ENCODE measurements at places on chromosomes 16 and 17. TPM values are rescaled to one million over a fixed set of nuclear protein-coding genes. Genes with fewer than 3 reads are reported as not detected.
A peak's percentile ranks its signal among the peaks of the same experiment; 100 is the strongest.

DNA sequence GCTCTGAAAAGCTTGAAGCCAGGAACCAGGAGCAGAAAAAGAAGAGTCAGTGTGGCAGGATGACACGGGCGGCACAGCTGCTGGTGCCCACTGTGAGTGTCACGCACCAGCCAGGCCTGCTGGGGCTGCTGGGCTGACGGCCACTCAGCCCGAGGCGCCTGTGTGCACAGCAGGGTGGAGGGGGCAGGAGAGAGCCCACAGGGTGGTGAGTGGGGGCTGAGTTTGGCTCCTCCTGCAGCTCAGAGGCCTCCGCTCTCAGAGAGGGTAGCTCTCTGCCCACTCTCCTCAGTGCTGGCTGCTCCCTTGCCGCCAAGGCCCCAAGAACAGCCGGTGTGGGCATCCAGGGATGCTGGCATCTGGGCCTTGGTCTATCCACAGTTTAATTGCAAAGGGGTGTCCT, 59.6 kb downstream of the GSG1L start:
- no peaks in the 10 kb centered on the region for H3K4me1 ChIP-seq
- H3K4me3 ChIP-seq = no peak overlapping the region
- H3K36me3 ChIP-seq = no peaks in the 10 kb centered on the region

DNA sequence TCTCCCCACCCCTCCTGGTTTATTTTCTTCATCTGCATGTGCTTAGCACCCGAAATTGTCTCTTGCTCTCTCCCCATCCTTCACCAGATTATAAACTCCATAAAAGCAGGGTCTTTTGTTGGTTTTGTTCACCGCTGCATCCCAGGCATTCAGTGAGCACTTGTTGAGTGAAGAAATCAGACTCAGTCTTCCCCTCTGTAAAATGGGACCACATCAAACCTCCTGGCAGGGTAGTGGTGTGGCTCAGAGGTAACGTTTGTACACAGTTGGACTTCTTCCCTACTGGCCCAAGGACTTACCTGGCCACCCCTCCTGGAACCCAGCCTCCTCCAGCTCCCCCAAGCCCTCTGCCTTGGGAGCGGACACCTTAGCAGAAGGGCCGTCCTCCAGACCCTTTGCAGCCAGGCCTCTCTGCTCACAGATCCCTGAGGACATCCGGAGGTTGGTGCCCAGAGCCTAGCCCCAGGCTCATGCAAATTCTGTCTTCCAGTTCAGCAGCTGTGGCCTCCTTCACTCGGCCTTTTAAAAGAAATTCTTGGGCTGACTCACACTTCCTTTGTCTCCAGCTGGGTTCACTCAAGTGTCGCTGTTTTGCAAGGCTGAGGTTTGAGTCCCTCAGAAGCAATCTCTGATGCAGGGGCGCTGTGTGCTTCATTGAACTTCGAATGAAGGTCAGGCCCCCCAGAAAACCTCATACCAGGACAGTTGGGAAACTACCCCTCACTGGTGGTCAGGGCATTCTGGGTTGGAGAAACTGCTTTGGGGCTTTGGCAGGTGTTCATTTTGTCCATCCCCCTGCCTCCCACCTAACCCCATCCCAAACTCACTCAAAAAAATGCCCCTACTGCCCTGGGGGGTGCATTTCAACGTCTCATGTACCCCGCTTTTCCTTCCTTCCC, 16.8 kb upstream of the RMI2 start:
- peak overlapping the region; percentile 94 for H3K27ac ChIP-seq
- no peaks in the 10 kb centered on the region for H3K36me3 ChIP-seq
- peaks cover 13% of the 10 kb centered on the region for H3K4me1 ChIP-seq
- H3K27me3 ChIP-seq = no peaks in the 10 kb centered on the region
- DNase-seq = peak; percentile 78
- peak overlapping the region; percentile 23 for H3K4me3 ChIP-seq

DNA sequence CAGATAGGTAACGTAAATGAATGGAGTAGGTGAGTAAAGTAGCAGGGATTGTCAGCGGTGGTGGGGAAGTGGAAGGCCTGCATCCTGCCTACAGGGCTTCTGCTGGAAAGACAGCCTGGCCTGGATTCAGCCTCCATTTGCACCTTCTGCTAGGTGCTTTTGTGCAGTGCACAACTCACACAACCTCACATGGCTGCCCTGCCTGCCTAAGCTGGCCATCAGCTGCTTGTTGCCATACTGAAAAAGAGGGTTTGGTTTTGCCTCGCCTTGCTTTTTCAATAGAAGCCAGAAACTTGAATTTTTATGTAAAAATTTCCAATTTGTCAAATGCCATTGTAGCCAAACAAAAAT, 36.3 kb downstream of the SOST start:
- H3K4me3 ChIP-seq = no peak overlapping the region
- H3K27ac ChIP-seq = no peak overlapping the region
- DNase-seq = no peak

GRCh38 chr16:74984194-74984528, 762 bp downstream of the WDR59 start:
- peak overlapping the region; percentile 86 for H3K27ac ChIP-seq
- H3K4me1 ChIP-seq = no peaks in the 10 kb centered on the region
- no peak for DNase-seq
- no peaks in the 10 kb centered on the region for H3K36me3 ChIP-seq

DNA sequence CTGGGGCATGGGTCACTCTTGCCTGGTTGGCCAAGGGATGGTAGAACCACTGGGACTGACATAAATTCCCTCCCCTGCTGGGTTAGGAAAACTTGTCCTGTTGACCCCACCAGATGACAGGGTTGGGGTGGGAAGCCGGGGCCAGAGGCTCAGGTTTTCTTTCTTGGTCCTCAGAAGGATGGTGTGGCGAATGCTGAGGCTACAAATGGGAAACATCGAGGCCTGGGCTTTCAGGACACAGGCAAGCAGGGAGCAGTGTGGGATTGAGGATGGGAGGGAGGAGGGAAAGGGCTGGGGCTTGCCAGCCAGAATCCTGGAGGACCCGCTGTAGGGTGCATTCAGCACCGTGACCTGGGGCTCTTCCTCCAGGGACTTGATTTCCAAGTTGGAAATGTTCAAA, 14.5 kb upstream of the PLEKHG4 start:
- H3K4me1 ChIP-seq = no peaks in the 10 kb centered on the region
- no peak overlapping the region for H3K4me3 ChIP-seq
- H3K27me3 ChIP-seq = no peaks in the 10 kb centered on the region

DNA sequence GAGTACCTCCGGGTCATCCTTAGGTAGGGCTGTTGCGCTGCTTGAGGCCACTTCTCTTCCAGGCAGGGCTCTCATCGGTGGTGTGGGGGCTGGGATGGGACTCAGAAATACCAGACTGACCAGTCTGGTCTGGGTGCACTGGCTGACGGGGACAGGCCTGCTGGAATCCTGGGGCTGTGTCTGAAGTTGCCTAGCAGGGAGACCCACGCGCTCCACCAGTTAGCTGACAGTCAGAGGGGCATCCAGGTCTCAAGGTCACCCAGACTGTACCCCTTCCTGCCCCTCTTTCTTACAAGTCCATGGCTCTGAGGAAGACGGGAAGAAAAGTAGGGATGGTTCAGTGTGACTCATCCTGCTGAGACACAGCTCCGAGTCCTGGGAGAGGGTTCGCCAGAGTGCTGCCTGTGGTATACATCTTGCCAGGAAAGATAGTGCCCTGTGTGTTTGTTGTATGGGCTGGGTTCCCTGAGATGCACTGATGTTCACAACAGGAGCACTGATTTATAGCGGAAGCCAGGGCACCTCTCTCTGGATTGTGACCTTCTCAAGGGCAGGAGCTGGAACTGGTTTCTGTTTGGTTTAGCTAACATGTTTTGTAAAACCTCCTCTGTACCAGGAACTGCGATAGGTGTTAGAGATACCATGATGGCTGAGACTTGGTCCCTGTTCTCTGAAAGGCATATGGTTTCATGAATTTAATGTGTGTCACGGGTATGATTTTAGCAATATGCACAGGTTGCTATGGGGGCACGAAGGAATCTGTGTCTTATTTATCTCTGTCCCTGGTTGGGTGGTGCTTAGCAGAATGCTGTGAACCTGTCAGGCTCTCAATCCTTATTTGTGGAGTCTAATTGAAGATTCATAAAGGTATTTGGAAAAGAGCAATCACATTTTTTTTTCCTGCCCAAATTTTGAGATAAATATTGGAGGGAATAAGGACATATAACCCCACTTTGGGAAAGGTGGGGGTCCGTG, 97.5 kb downstream of the OR1D5 start:
- no peak for DNase-seq
- H3K4me3 ChIP-seq = no peak overlapping the region
- H3K27me3 ChIP-seq = no peaks in the 10 kb centered on the region
- no peak overlapping the region for H3K27ac ChIP-seq
- H3K4me1 ChIP-seq = no peaks in the 10 kb centered on the region

DNA sequence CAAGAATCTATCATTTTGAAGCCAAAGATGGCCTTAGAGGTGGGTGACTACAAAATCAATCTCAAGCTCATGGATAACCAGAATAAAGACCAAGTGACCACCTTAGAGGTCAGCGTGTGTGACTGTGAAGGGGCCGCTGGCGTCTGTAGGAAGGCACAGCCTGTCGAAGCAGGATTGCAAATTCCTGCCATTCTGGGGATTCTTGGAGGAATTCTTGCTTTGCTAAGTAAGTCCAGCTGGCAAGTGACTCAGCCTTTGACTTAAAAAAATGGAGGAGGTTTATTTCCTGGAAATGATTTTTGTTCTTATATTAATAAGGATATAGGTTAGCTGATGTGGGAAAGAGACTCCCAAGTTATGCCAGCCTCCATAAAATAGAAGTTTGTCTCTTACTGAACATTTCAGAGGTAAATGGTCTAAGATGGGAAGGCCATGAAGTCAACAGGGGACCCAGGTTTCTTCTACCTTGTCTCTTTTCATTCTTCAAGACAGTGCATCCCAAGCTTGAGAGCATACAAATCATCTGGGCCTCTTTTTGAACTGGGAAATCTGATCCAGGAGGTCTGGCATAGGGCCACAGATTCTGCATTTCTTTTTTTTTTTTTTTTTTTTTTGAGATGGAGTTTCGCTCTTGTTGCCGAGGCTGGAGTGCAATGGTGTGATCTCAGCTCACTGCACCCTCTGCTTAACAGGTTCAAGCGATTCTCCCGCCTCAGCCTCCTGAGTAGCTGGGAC, 19.8 kb upstream of the TANGO6 start:
- no peak for DNase-seq
- H3K4me3 ChIP-seq = no peak overlapping the region
- H3K36me3 ChIP-seq = peaks cover 84% of the 10 kb centered on the region
- H3K27ac ChIP-seq = no peak overlapping the region
- H3K27me3 ChIP-seq = no peaks in the 10 kb centered on the region

- no peaks in the 10 kb centered on the region for H3K36me3 ChIP-seq
- no peak for DNase-seq
- no peaks in the 10 kb centered on the region for H3K27me3 ChIP-seq
- no peaks in the 10 kb centered on the region for H3K4me1 ChIP-seq
- no peak overlapping the region for H3K4me3 ChIP-seq
These were observed 15.6 kb downstream of the PMP22 start for GRCh38 chr17:15249487-15249886.

DNA sequence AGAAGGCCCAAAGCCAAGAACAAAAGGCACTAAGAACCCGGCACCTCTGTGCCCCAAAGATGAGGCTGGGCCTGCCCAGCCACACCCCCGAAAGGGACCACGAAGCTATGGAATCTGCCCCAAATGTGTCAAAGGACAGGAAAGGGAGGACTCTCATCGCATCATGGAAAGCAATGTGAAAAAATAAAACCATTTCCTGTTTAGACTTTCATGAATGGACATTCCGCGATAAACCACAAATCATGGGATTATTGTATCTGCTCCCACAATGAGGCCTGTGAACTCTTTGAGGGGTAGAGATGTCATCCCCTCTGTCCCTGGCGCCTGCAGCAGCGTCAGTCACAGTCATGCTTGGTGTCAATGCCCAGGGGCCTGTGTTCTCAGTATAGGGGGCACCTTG, 135.0 kb downstream of the COPRS start:
- no peaks in the 10 kb centered on the region for H3K27me3 ChIP-seq
- peak; percentile 20 for DNase-seq
- H3K4me1 ChIP-seq = no peaks in the 10 kb centered on the region
- H3K36me3 ChIP-seq = no peaks in the 10 kb centered on the region
- no peak overlapping the region for H3K27ac ChIP-seq

DNA sequence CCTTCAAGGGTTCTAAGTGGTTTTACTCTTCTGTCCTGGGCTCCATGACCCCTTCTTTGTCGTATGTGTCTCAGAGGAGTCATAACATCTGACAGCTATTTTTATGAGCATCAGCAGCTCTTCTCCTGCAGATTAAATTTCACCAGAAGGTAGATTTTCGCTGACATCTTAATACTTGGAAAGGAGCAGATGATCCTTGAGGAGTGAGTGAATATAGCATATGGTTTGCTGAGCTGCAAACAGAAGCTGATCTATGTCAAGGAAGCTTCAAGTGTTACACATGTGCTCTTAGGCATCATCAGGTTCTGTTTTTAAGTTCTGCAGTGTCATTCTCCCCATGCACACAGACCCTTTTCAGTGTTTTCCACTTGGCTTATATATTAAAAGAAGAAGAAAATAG, 49.2 kb upstream of the MYH2 start:
- H3K4me1 ChIP-seq = no peaks in the 10 kb centered on the region
- no peak overlapping the region for H3K27ac ChIP-seq
- H3K36me3 ChIP-seq = 0 out of 2 replicates have a peak, but pooled peaks cover 2% of the 10 kb centered on the region
- no peaks in the 10 kb centered on the region for H3K27me3 ChIP-seq
- no peak for DNase-seq
- no peak overlapping the region for H3K4me3 ChIP-seq

DNA sequence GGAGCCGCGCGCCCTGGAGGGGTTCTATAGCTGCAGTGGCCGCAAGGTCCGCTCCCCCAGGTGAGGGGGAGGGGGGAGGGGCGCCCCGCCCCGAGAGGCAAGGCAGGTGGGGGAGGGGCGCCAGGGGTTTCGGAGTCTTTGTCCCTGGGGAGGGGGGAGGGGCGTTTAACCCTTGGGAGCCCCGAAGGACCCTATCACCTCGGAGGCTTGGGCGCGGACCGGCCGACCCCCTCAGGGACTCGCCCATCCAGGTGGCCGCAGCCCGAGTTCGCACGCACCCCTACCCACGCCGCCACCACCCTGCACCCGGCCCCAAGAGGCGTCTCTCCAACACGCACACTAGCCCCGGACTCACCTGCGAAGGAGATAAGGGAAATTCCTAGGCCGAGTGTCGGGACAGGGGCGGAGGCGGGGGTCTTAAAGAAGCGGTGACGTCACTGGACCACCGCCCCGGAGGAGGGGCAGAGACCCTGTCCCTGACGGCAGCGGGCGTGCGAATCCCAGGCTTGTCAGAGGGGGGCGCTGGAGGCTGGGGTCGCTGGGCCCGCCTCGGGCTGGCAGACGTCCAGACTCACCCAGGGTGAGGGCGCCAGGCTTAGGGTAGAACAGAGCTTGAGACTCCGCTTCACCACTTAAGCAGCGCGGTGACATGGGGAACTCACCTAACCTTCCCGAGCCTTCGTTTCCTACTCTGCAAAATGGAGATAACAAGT, at the start of gene CLDN6:
Gene CLDN6 (minus strand): TSS at position 390 of the 713 bp plus-strand sequence. CDS start 2,162 bp downstream, outside the sequence.
- H3K4me3 ChIP-seq = peak within 1 kb of the TSS; percentile 94
- peaks cover 43% of the 10 kb centered on the region for H3K4me1 ChIP-seq
- peak within 1 kb of the TSS; percentile 96 for H3K27ac ChIP-seq
- H3K36me3 ChIP-seq = peaks cover 6% of the 10 kb centered on the region

CIBAR2 gene
- total RNA-seq = not detected

C1QTNF8 gene
- not detected for total RNA-seq

SNAI3 gene
- total RNA-seq = 8.7 TPM

CORO6 gene
- total RNA-seq = 2.1 TPM

RDM1 gene
- total RNA-seq = 4.8 TPM

Data from H1 (cell line).